Chondrocyte (in vitro differentiated cells): ENCODE measurements at places on chromosomes 1 and 21. TPM values are rescaled to one million over a fixed set of nuclear protein-coding genes. Genes with fewer than 3 reads are reported as not detected.
A peak's percentile ranks its signal among the peaks of the same experiment; 100 is the strongest.

GRCh38 chr1:245556057-245556456 is 401.3 kb downstream of the KIF26B start:
- DNase-seq: peak; percentile 38

DNA sequence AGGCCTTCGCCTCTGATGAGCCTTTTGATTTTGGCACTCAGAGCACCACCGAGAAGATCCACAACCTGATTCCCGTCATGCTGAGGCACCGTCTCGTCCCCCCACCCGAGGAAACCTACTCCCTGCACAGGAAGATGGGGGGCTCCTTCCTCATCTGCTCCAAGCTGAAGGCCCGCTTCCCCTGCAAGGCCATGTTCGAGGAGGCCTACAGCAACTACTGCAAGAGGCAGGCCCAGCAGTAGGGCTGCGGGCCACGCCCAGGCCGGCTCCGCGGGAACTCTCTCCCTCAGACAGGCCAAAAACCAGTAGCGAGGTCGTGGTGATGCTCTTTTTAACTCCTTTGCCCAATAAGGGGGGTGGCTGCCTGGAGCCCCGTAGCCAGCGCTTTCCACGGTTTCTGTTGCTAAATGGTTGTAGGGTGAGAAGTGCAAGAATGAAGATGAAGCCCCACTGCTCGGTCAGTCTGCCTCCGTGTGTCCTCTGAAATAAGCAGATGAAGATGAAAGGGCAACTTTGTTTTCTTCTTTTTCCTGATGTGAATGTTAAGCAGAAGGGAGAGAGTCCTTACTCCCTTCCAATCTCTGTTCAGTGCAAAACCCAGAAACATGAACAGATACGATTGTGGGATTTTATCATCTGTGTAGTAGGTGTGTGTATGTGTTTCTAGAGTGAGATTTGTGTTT is 46.5 kb downstream of the COQ8A start:
- DNase-seq: no peak

- no peak for DNase-seq
Observed at GRCh38 chr1:3231826-3232225, 162.8 kb downstream of the PRDM16 start.

DNA sequence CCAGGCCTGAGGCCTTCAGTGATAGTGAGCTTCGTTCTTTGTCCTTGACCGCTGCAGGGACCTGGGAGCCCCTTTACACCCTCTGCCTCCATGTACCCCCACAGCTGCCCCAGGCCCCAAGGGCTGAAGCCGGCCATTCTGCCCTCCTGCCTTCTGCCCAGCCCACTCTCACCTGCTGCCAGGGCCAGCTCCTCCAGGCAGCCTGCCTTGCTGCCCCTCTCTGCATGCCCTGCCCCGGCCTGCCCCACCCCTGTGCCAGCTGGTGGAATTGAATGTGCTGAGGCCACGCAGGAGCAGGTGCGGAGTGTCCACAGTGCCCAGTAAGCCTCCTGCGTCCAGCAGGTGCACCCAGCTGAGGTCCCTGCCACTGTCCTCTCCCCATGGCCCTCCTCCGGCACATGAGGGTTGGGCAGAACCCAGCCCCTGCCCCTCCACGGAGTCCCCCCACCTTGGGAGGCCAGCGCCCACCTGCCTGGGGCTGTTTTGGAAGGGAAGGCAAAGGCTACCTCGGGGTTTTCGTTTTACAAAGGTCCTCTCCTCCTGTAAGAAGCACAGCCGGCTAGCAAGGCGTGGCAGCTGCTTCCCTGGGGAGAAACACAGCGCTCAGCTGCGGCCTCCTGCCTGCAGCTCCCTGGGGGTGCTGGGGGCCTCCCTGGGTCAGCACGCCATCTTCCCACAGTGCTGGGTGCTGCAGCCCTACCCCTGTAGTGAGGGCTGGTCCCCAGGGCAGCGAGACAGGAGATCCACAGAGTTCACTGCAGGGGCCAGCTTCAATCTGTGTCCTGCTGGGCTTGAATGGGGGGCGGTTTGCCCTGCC is 21.0 kb downstream of the MMEL1 start:
- DNase-seq: no peak

DNA sequence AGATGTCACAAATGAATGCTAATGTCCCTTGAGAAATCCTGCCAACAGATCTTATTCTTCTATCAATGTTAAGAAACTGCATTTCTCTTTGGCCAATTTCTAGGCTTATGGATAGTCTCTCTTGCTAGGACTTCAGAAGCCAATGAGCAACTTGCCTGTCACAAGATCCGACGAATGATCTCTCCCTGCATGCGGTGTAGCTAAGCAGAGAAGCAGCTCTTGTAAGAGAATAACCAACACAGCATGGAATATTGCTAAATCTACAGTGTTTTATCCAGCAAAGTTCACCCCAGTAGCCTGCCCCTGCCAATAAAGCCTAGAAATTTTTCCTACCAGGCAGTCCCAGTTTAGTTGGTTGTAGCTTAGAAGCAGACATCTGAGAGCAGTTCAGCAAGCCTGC is 2.1 kb upstream of the SLC44A5 start:
- DNase-seq: no peak

GRCh38 chr1:17207046-17207445 is 2.1 kb downstream of the PADI1 start:
- DNase-seq: no peak

DNA sequence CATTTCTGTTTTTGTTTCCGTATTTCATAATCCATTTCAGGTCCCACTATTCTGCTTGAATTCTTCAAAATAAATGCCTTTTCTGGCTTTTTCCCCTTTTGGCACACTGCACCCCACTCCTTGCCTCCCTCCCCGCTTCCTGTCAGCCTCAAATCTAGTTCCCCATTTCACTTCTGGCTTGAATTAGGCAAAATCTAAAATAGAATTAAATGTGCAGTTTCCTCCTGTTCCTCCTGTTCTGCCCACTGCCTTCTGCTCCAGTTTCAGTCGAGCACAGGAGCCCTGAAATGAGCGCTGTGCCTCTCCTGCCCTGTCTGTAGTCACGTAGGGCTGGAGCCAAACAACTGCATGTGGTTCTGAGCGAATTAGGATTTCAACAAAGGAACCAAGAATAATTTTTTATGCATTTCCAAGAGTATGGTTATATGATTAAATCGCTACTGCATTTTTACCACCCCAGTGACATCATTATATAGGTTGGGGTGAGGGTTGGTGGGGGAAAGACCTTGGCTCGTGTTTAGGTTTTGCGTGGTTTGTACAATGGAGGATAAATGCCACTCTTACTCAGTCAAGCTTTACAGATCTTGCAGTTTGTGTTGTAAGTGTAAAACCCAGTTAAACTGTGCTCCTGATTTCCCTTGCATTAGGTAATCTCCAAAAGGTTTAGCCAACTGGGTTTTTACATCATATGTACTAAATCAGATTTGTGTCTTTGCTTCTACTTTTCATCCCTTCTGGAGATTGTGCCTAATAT is 114.9 kb downstream of the VPS13D start:
- DNase-seq: no peak

- no peak for DNase-seq
Observed at GRCh38 chr1:1237874-1238701, 6.1 kb downstream of the B3GALT6 start.

DNA sequence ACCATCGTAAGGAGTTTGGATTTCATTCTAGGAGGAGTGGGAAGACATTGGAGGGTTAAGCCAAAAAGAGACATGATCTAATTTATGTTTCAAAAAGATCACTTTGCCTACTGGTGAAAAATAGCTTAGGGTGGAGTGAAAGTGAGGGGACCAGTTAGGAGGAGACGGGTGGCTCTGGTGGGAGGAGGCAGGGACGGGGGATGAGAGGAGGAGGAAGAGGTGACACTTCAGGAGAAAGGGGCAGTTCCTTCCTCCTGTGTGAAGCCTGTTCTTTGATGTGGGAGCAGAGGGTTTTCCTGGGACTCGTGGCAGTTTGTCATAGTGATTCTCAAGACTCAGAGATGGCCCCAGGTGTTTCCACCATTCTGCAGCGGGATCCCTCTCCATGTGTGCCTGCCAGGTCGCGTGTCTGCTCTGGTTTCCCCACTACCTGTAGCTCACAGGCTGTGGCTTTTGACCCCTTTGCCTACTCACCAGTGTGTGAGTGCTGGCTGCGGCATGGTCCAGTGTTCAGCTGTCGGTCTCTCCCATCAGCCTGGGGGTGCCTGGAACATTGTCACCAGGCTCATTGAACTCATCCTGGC is 102.4 kb downstream of the CNIH3 start:
- DNase-seq: no peak

DNA sequence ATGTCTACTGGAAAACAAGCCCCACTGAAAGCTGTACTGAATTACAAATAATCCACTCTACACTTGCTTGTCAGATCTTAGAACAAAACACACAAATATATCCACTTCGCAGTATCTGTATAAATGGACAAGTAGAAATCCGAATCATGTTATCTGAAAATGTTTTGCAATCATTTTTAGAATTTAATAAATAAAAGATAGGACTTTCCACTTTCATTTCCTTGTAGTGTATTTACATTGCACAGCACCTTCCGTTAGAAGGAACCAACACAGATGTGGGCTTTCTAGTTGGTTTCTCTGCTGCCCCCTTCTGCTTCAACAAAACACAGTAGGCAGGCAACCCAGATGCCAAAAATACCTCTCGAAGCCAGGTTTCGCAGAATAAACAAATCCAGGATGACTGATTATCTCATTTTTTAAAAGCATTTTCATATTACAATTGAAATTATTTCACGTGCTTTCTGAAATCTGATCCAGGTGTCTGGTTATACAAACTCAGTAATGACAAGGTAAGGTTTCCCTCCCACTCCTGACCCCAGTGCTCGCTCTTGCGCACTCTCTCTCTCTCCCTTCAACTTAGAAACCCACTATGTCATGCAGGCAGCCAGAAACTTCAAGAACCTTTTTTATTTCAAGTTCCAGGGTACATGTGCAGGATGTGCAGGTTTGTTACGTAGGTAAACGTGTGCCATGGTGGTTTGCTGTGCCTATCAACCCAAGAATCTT is 389.9 kb downstream of the SMYD3 start:
- no peak for DNase-seq

GRCh38 chr1:3594706-3595377 is 16.5 kb downstream of the MEGF6 start:
- DNase-seq: no peak

SLC2A5 gene
- total RNA-seq: 0.27 to 0.73 TPM (median 0.41 TPM) in 3 replicates

PTPRF gene
- total RNA-seq: 54.6 to 66.7 TPM (median 62.0 TPM) in 3 replicates

OR2L13 gene
- not detected in 3 replicates for total RNA-seq
